ENCODE measurements at places on chromosomes 16 and 17.

GRCh38 chr17:42358434-42358833 lies 29.8 kb downstream of the STAT3 start:
- no peak for DNase-seq

- no peak for DNase-seq
These were observed 17.5 kb upstream of the TRAP1 start for GRCh38 chr16:3734758-3735221.

DNA sequence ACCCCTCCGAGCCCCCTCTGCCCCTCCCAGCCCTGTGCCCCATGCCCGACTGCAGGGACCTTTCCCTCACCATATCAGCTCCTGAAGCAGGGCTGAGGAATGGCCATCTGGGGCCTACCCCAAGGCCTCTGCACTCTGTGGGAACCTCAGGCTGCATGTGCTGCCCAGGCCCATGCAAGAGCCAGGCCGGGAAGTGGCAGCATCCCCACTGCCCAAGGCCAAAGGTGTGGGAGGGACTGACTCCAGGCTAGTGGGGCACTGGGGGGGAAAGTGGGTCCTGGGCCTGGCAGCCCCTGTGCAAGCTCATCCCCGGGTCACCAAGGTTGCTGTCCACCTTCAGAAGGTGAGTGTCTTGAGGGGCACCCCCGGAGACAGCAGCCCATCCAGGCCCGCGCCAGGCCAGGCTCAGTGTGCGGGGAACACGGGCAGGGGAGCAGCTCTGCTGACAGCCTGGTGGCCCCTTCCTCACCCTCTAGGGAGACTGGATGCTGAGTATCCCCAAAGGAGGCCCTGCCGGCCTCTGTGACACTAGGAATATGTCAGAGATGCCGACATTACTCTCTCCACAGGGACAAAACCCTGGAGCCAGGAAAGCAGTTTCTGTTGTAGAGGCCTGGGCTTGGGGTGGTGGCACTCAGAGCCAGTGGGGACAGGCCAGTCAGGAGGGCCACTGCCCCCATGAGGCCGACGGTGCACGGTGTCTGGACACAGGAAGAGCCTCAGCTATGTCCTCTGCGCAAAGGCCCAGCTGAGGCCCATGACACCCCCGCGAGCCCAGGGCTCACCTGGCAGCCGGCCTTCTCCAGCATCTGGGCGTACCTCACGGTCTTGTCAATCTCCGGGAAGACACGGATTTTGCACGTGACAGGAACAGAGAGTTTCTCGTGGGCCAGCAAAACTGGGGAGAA lies 3.3 kb downstream of the DUS1L start:
- DNase-seq: no peak

DNA sequence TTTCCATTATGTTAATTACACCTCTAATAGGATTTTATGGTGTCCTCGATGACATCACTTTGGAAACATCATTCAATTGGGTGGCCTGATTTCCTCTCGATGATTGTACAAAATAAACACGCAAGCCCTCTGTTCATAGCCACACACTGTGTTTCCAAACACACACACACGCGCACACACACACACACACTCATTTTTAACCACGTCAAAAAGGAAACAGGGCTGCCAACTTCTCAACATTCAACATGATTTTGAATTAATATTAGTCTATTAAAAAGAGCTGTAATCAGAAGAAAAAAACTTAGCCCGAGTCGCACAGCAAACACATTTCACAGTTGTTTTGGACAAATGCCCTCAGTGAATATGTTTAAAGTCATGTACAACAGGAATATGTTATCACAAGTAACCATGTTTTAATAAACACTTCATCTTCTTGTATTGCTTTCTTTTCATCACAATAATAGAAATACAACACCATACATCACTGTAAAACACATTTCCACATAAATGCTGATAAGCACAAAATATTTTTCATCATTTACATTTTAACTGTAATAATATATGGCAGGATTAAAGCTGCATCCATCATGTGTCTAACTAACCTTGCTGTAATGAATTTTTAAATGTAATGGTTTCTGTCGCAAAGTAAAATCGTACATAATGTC lies 219.1 kb upstream of the IRX3 start:
- DNase-seq: peak; percentile 13

DNA sequence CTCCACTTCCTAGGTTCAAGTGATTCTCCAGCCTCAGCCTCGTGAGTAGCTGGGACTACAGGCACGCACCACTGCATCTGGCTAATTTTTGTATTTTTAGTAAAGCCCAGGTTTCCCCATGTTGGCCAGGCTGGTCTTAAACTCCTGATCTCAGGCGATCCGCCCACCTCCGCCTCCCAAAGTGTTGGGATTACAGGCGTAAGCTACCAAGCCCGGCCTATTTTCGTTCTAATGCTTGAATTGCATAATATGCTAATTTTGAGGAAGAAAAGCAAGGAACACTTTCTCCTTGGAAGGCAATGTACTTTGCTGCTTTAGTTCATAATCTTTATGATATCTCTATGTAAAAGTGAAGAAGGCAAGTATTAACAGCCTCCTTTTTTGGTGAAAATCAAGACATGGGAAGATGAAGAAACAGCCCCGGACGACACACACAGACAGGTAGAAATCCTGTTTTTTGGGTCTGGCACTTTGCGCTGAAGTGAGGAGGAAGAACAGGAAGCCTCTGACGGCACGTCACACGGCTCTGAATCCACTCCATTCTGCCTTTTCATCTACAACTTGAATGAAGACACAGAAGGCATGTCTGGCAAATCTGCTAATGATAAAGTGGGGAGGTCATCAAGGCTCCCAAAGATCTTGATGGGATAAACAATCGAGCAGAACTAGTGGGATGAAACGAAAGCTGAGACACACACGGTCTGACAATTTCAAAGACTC lies 24.9 kb downstream of the VPS53 start:
- DNase-seq: no peak

GRCh38 chr16:83830091-83830768 lies 22.5 kb downstream of the HSBP1 start:
- no peak for DNase-seq

GRCh38 chr17:39813631-39814030 lies 50.5 kb downstream of the IKZF3 start:
- no peak for DNase-seq

GRCh38 chr17:83135692-83136091 lies 56.3 kb downstream of the METRNL start:
- DNase-seq: no peak

GRCh38 chr16:67114793-67115192 lies 5.1 kb downstream of the PHAF1 start:
- DNase-seq: no peak

DNA sequence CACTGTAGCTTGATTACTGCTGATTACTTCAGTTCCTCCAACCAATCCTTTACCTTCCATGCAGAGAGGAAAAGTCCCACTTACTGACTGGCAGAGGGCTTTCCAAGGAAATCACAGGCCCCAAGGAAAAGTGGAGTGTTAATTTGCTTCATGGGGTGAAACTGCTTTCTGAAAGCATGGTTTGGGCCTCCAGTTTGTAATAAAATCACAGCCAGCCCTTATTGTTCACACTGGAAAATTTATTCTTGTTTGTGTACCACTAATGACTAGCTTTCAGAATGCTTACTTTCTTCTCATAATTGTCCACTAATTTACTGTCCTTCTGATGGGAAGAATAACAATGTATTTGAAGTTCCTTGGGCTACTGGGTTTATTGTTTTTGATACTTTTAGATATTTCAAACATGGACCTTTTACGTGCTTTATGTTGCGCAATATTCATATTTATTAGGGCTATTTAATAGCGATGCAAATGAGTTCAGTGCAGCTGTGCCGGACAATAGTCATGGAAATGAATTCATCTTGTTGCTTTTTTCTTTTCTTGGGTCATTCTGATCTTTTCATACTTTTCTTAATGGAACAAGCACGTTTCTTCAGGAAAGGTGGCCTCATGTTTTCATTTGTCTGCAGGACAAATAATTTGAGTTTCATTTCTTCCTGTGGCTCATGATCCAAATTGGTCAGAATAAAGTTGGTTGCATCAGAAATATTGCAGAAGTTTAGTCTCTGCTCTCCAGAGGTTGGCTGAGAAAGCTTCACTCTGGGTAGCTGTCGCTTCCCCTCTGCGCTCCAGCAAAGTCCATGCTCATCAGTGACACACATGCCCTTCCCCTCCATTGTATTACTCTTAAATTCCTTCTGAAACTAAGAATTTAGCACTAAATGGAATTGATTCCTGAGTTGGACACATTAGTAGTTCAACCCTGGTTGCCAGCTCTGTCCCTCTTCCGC lies 128.7 kb downstream of the PRKCA start:
- peak; percentile 68 for DNase-seq

DNA sequence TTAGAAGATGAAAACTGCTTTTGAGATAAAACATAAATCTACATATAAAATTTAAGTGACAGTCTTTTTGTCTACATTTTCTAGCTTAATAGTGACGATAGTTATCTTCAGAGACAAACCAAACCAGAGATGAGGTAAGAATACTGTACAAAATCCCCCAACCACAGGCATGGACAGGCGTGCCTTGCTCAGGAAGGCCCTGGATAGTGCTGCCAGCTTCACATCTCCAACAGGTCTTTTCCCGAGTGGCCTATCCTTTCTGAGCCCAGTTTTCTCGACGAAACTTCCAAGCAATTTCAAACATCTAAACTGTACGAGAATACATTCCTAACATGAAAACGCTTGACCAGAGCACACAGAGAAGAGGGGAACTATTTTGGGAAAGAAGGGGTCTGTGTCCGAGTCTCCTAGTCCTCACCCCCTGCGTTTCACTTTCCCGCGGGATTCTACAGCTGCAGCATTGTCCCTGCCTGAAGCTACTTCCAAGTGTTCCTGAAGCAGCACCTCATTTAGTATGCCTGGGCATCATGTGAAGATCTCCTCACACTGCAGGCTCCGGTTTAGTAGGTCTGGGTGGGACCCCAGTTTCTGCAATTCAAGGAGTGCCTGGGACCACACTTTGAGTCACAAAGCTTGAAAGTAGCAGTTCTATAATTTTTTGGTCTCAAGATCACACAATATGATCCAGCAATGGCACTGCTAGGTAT lies 37.8 kb downstream of the GNA13 start:
- DNase-seq: no peak

- DNase-seq: peak; percentile 20
These were observed 233.9 kb downstream of the MRTFB start for GRCh38 chr16:14304891-14305460.

GRCh38 chr17:66985338-66986237 lies 21.1 kb downstream of the CACNG4 start:
- DNase-seq: no peak

- no peak for DNase-seq
These were observed 5.8 kb downstream of the ATP2A1 start for GRCh38 chr16:28884045-28884444.

DNA sequence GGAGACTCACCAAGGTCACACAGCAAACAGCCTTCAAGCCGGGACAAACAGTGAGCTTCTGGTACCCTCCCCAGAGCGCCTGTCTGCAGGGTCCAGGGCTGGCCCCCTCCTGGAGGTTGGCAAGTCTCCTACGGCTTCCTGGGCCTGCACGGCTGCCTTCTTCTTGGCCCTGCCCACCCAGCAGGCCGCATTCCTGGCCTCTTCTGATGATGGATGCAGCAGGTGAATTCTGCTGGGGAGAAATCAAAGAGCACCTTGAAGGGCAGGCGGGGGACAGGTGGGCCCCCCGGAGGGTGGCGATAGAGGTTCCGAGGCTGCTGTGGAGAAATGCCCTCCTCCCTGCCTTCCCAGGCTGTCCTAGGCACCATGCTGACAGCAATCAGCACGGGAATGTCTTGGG lies 3.8 kb upstream of the NOS2 start:
- no peak for DNase-seq

- peak; percentile 95 for DNase-seq
These were observed 6.0 kb upstream of the GFAP start for GRCh38 chr17:44921122-44921882.

DNA sequence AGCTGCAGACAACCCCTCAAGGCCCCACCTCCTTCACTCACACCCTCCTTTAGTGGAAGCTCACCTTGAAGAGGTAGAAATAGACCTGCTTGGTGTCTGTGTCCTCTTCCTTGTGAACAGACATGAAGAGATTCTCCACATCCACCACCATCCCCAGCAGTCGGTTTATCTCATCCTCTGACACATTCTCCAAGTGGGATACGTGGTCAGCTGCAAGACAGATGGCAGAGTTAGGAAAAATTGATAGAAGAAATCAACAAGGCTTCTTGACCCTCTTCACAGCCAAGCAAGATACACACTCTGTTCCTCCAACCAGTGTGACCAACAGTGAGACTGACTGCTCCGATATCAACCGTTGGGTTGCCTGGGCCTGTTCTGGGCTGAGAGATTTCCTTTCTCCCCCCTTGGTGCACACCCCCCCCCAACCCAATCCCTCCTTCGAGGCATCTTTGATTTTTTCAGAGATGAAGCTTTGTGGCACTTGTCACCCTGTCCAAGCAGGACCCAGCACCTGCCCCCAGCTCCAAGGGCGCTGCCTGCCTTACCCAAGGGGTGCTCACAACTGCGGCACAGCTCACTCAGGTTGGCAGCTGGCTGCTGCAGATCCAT lies 902 bp downstream of the KAT2A start:
- DNase-seq: no peak

GRCh38 chr16:8305201-8305600 lies 285.1 kb downstream of the TMEM114 start:
- DNase-seq: no peak

DNA sequence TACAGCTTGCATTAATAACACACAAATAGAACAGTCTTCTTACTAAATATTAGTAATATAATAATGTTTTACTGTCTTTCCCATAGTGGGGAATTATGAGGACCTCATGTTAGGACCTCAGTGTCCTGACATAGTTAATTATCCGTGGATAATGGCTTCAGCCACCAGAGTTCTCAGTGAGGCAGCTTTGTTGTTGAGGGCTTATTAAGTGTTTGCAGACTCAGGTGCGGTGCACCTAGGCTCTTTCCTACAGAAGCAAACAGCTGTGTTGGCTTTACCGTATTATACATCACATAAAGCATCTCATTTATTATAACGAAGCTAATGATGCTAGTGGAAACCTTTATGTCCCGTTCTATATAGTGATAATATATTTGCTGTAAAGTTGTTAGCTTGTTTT lies 246.7 kb downstream of the FTO start:
- peak; percentile 92 for DNase-seq

Data from NCI-H69 (cell line).